ENCODE measurements at places on chromosomes 6 and 20.

DNA sequence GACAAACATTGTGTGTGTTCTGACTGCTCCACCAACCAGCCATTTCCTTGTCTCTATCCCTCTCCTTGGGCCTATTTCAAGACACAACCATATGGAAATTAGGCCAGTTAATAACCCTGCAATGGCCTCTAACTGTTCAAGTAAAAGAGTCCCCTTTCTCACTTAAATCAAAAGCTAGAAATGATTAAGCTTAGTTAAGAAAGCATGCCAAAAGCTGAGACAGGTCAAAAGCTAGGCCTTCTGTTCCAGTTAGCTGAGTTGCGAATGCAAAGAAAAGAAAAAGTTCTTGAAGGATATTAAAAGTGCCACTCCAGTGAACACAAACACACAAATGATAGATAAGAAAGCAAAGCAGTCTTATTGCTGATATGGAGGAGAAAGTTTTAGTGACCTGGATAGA is 22.5 kb downstream of the SERINC1 start:
- DNase-seq, result no peak

GRCh38 chr6:133612459-133612858 is 276.5 kb upstream of the TCF21 start:
- DNase-seq, result no peak

GRCh38 chr20:25352746-25353145 is 37.9 kb downstream of the ABHD12 start:
- DNase-seq, result no peak

GRCh38 chr6:117449549-117450439 is 24.1 kb upstream of the ROS1 start:
- no peak for DNase-seq

- DNase-seq, result no peak
These were observed 207.5 kb downstream of the HIVEP2 start for GRCh38 chr6:142737368-142738034.

DNA sequence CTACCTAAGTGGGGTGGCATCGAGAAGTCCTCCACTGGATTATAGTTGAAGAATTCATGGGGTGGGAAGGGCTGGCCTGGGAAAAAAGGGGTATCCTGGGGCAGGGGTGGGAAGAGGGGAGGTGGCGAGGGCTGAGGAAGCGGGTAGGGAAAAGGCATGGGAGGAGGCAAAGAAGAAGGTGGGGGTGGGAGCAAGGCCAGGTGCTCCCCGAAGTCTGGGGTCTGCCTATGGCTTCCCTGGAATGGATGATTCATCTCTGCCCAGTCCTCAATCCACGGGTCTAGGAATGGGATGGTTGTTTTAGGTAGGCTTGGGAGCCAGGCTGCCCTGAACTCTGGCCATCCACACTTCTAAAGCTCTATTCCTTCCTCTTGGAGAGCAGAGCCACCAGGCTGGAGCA is 4.4 kb downstream of the PCED1A start:
- no peak for DNase-seq

GRCh38 chr6:81613606-81614005 is 138.9 kb downstream of the TENT5A start:
- DNase-seq, result peak; percentile 58

DNA sequence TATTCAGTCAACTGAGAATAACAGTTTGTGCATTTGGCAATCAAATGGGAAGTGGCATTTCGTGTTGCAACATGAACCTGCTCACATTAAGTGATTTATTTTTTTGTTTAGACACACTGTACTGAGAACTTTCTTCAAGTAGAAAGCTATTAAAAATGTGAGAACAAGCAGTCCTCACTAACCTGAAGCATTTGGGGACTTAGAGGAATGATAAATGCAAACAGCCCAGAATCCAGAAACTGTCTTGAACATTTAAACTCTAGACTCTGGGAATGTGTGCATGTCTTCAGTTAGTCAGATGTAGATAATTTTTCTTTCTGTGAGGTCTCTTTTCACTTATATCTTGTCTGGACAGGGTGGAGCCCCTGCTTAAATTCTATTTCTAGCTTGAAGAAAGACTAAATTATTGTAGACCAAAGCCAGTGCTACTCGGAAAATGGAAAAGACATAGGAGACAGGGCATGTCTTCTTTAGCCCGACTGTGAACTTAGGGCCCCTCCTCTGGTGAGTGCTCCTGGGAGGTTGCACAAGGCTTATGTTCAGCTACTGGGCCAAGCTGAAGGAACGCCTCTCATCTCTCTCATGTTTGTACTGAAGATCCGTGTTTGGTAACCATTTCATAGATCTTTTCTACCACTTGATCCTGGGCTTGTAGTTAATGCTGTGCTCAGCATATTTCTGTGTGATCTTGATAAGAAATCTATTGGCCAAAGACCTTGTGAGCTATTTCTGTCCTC is 70.1 kb downstream of the SLX4IP start:
- no peak for DNase-seq

GRCh38 chr6:11207199-11207968 is 25.1 kb downstream of the NEDD9 start:
- DNase-seq, result peak; percentile 100

GRCh38 chr20:25574411-25574810 is 10.9 kb downstream of the NINL start:
- DNase-seq, result no peak

GRCh38 chr6:27977387-27977786 is 20.3 kb downstream of the OR2B6 start:
- DNase-seq, result no peak

GRCh38 chr6:143600821-143601220 is 76.9 kb upstream of the PHACTR2 start:
- DNase-seq, result no peak

DNA sequence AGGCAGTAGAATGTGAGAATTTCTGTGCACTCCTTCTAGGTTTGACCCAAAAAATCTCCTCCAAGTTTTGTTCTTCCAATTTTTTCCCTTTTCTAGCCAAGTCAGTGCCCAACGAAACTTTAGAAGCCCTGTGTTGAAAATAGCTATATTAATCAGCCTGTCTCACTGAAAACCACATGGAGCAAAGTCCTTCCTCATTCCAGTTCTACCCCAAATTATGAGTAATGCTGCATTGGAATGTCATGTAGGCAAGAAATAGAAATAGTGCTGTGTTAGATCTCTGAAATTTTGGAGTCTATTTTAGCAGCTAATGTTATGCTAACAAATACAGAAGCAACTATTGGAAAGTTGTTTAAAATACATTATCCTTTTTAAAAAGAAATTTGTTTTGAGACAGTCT is 725.5 kb downstream of the TBC1D32 start:
- DNase-seq, result peak; percentile 35

- DNase-seq, result peak; percentile 67
These were observed at the start of gene CALHM5 for GRCh38 chr6:116511424-116512110. CALHM5 (plus strand) TSS chr6:116511639; CDS start chr6:116511697, 58 bp downstream.

DNA sequence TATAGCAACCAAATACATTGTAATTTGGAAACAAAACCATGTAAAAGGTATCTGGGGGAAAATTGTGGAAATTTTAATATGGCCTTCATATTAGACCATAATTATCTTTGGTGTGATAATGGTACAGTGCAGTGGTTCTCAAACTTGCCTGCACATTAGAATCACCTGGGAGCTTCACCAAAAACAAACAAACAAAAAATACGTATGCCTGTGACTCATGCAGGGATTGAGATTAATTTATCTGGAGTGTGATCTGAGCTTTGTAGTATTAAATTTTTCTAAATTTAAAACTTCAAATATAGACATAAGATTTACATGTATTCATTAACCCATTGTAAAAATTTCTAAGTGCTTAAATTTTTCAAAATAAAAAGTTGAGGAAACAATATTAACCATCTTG is 31.5 kb downstream of the ARHGAP18 start:
- DNase-seq, result no peak

GRCh38 chr6:47897247-47897646 is 115.4 kb downstream of the OPN5 start:
- DNase-seq, result no peak

- no peak for DNase-seq
These were observed 186.1 kb downstream of the UNC5CL start for GRCh38 chr6:40852779-40853373.

GRCh38 chr20:43938932-43939761 is 24.5 kb downstream of the TOX2 start:
- peak; percentile 99 for DNase-seq

GRCh38 chr20:13024596-13024995 is 15.8 kb downstream of the SPTLC3 start:
- no peak for DNase-seq

DNA sequence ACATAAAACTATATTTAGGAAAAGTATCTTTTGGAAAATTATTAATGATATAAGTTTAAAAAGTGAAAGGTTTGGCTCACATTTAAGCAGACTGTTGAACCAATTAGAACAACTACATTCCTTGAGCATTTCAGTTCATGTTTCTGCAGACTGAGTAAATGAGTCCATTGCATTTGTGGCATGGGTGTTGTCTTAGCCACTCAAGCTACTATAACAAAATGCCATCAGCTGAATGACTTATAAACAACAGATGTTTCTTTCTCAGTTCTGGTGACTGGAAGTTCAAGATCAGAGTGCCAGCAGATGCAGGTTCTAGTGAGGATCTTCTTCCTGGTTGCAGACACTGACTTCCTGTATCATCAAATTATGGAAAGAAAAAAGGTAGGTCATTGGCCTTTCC is 67.1 kb upstream of the SLC2A12 start:
- DNase-seq, result no peak

DNA sequence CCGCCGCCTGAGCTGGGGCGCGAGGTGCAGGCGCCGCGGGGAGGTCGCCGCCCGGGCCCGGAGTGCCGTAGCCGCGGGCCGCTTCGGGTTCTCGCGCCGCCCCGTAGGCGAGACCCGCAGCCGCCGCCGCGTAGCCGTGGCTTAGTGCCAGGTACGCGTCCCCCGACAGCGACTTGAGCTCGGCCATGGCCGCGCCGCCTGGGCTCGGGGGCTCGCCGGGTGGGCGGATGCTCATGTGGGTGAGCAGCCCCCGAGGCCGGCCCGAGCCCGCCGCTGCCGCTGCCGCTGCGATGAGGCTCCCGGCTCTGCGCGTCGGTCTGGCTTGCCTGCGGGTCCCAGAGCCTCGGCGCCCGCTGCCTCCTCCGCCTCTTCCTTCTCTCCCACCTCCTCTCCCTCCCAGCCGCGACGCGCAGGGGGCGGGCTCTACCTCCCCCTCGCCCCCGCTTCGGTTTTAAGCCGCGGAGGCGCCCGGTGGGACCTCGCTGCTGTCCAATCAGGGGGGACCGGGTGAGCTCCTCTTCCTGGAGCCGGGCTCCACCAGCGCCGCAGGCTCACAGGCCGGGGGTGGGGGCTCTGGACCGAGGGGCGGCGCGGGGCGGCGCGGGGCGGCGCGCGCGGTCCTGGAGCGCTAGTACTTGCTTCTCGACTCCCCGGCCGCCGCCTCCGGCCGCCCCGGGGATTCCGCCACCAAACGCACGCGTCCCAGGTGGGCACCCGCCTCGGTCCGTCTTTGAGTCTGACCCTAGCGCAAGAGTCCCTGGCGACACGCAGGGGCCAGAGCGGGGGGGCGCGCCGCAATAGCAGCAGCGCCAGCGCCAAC is at the start of gene BHLHE23:
TSS of gene BHLHE23 (minus strand) at position 425 of the 820 bp plus-strand sequence. CDS start at position 235, 190 bp downstream.
- no peak for DNase-seq

- DNase-seq, result no peak
These were observed 68.4 kb downstream of the RREB1 start for GRCh38 chr6:7176208-7176607.

DNA sequence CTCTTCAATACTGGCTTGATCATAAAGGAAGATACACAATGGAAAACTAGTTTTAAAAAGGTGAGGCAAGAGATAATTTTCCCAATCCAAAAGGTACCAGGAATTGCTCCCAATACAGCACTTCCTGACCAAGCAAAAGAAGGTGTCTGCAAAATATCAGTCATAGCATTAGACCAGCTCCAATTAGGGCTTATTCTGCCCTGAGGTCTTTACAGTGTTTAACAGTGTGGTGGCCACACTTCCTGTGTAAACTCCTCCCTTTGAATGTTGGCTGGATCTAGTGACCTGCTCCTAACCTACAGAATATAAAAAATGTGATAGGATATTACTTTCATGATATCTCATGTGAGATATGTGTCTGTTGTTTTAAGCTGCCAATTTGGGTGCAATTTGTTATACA is 57.1 kb upstream of the BTN3A2 start:
- DNase-seq, result no peak

GRCh38 chr6:134930463-134930862 is 19.4 kb downstream of the ALDH8A1 start:
- DNase-seq, result no peak

DNA sequence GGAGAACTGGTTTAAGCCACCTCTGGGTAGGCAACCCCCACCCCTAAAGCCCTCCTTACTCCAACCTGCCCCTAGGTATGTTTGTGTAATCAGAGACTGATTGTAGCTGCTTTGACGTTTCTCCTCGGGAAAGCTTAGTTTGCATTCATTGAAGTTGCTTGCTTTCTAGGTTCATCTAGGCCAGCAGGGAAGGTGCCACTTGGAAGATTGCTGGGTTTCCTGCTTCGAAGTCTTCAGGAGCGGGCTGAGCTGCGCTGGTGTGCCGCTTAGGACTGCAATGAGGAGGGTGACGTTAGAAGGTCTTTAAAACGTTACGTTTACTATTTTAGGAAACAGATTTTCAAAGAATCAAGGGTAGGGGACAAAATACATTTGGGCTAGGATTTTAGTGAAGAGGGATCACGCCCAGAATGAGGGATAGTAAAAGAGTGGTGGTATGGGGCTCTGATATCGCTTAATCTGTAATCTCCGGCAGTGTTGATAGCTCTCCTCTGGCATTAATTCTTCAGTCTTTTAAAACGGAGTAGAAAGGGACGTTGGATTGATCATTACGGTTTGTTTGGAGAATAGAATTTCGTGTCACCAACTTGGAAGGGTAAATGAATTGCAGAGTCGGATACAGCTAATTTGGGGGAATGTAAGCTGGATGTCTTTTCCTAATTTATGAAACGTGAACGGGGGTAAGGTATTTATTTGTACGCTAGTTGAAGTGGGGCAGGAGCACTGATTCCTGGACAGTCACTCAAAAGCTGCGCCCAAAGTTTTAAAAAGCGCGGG is 92.6 kb upstream of the PRDM1 start:
- DNase-seq, result no peak

DNA sequence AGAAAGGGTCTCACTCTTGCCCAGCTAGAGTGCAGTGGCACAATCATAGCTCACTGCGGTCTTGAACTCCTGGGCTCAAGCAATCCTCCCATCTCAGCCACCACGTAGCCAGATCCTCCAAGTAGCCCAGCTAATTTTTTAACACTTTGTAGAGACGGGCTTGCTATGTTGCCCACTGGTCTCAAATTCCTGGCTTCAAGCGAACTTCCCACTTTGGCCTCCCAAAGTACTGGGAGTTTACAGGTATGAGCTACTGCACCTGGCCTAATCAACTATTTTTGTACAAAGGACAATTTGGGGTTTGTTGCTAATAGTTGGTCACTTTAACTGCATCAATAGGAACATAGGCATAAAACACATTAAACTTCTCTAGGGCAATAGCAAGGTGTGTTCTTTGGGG is 29.9 kb upstream of the SYNCRIP start:
- no peak for DNase-seq
